Chondrocyte (in vitro differentiated cells): ENCODE measurements at places on chromosomes 3 and 15. TPM values are rescaled to one million over a fixed set of nuclear protein-coding genes. Genes with fewer than 3 reads are reported as not detected.
A peak's percentile ranks its signal among the peaks of the same experiment; 100 is the strongest.

GRCh38 chr3:11136830-11137626 is 17.3 kb upstream of the HRH1 start:
- DNase-seq, result no peak
- peak overlapping the region; percentile 74 for H3K4me3 ChIP-seq
- peaks cover 41% of the 10 kb centered on the region for H3K4me1 ChIP-seq
- peak overlapping the region; percentile 100 for H3K27ac ChIP-seq
- no peaks in the 10 kb centered on the region for H3K27me3 ChIP-seq

DNA sequence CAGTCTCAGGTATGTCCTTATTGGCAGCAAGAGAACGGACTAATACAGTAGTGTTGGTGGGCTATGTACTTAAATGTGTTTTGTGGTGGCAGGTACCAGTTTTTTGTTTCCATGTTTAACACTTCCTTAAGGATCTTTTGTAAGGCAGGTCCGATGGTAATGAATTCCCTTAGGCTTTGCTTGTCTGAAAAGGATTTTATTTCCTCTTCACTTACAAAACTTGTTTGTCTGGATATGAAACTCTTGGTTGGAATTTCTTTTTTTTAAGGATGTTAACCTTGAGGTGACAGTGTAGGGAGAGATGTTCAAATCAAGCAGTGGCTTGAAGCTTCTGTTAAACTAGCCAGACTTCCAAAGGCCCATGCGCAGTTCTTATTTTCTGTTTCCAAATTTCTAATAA is 122.2 kb upstream of the FGF7 start:
- no peaks in the 10 kb centered on the region for H3K4me1 ChIP-seq
- no peak for DNase-seq
- no peak overlapping the region for H3K27ac ChIP-seq

GRCh38 chr3:7602297-7602696 is 741.4 kb downstream of the GRM7 start:
- peaks cover 10% of the 10 kb centered on the region for H3K27me3 ChIP-seq
- H3K4me3 ChIP-seq, result no peak overlapping the region
- H3K36me3 ChIP-seq, result no peaks in the 10 kb centered on the region
- no peaks in the 10 kb centered on the region for H3K4me1 ChIP-seq

The GOLGA6D gene
- 0.15 TPM in 1 of 3 replicates, not detected in the others for total RNA-seq
